ENCODE measurements at places on chromosomes 2 and 18.

DNA sequence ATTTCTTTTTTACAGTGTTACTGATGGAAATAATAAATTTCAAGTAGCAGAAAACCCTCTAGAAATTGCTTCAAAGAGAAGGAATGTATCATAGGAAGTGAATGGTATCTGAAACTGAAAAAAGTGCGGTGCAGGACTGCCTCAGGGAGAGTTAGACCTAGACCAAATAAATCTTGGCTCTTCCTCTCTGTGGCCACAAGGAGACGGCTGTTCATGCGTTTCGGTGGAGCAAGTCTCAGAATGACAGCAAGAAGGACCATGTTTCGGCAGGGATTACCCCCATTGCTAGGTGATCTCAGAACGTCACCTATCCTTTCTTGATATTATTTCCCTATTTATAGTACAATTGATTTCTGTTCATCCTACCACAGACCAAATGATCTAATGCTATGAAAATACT lies 522.3 kb downstream of the SOX11 start:
- no peak for DNase-seq

DNA sequence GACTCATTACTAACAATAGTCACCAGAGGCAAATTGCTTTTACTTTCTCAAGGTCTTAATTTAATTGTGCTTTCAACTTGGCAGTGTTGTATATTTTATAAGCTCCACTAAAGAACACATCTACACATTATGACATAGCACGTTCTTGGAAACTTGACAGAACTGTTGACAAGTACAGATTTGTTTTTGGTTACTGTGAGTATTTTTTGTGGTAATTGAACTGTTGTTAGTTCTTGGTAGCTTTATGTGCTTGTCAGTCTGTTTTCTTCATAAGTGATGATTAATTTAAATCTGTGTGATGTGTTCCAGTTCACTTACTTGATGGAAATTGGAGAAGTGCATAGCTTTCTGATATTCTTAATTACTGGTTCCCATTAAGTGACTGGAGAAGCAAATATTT lies 63.9 kb downstream of the COMMD1 start:
- no peak for DNase-seq

GRCh38 chr2:238899386-238899785 lies 51.5 kb downstream of the TWIST2 start:
- no peak for DNase-seq

GRCh38 chr2:165505514-165505913 lies 36.0 kb downstream of the CSRNP3 start:
- no peak for DNase-seq

GRCh38 chr18:44654573-44654972 lies 26.1 kb upstream of the SETBP1 start:
- no peak for DNase-seq

- no peak for DNase-seq
Observed at GRCh38 chr2:189153619-189154018, 25.9 kb downstream of the COL5A2 start.

DNA sequence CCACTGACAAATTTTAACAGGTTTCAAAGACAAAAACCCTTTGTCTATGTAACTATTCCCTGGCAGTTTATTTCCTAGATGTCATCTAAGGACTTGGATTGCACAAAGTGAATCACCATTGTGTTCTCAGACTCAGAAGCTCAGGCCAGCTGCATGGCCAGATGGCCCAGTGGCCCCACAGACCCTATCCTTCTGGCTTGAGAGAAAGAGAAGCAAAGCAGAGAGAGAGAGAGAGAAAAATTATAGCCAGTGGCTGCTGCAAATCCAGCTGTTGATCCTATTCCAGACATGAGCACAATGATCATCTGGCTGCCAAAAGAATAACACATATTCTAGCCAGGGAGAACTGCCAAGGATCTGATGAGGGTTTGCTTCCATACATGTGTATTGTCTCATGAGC lies 25.8 kb downstream of the CTLA4 start:
- no peak for DNase-seq

GRCh38 chr2:10344105-10345066 lies 41.7 kb downstream of the HPCAL1 start:
- no peak for DNase-seq

DNA sequence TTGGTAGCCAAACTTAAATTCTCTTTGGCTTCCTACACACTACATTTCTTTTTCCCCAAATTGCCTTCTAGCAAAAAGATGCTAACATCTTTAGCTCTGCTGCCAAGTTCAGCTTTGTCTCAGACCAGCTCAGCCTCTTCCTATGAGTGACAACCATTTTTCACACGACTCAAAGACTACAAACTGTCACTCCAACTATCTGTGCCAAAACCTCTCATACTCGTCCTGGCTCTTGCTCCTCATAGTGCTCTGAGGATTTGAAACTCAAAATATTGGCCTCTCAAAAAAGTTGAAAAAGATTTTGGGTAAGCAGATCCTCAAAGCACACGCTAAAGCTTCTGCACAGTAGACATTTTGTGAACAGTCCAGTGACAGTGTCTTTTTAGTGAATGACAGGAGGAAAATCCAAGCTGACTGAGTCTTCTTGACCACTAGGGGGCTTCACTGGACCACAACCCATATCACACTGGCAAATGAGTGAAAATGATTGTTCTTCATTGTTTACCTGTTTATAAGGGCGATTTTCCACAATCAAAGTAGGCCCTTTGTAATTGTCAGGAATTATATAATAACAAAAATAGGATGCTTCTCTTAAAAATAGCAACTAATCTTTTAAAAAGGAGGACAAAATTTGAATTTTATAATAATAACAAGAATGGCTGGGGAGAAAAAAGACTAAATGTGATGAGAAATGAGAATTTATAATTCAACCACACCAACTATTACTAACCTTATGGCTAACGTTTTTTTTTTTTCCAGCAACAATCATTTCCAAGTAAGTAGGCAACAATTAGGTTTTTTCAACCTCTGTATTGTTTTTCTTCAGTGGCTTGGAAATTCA lies 85.5 kb upstream of the PGAP1 start:
- DNase-seq: peak; percentile 38

DNA sequence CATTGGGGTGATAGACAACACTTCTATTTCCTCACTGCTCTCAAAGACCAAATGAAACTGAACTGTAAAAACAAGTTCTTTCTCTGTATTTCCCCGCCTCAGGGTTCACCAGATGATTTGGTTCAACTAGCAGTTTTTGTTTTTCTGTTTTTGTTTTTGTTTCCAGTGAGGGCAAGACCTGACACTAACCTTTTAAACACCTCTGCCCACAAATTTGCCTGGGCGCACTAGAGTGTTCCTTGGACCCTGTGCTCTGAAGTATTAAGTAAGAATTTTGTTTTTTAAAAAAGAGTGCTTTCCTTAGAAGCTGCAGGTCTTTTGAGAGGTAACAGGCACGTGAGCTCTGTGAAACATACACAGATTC lies 92.9 kb downstream of the DYSF start:
- DNase-seq: no peak

DNA sequence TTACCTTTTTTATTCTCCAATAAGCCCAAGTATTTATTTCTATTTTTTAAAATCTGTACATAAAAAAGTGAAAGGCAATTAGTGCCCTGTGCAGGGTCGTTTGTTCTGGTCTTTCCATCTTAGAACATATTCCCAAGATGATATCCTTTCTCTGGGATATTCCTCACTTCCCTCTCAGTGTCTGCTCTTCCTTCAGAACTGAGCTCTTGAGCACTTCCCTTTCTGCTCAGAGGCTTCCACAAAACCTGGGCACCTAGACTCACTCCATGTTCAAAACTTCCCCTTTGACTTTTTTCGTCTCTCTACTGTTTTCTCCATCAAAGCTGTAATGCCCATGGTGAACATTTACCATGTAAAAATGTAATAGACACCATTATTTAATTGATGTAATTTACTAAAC lies 296.5 kb upstream of the TCF4 start:
- DNase-seq: no peak

DNA sequence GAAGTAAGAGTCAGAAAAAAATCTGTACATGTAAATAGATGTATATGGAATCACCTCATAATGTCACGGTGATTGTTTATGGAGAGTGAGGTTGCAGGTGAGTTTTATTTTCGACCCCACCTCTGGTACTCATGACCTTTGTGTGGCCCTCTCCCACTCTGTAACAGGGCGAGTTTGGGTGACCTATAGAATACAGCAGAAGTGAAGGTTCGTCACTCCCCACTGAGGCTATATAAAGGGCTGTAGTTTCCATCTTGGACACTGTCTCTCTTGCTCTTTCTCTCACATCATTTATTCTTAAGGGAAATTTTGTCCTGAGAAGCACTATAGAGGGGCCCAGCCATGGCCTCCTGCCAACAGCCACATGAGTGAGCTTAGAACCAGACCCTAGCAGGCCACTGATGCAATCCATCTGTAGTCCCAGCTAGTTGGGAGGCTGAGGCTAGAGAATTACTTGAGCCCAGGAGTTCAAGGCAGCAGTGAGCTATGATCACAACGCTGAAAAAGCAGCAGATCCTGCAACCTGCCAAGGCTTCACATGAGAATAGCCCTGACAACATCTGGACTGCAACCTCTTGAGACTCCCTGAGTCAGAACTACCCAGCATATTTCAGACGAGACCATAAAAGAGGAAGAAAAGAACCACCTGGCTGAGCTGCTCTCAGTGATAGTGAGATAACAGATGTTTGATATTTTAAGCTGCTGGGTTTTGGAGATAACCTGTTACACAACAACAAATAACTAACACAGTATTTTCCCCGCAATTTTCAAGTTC lies 74.3 kb upstream of the SLC1A4 start:
- no peak for DNase-seq

GRCh38 chr2:83282841-83283240 lies 1176.2 kb downstream of the SUCLG1 start:
- no peak for DNase-seq

DNA sequence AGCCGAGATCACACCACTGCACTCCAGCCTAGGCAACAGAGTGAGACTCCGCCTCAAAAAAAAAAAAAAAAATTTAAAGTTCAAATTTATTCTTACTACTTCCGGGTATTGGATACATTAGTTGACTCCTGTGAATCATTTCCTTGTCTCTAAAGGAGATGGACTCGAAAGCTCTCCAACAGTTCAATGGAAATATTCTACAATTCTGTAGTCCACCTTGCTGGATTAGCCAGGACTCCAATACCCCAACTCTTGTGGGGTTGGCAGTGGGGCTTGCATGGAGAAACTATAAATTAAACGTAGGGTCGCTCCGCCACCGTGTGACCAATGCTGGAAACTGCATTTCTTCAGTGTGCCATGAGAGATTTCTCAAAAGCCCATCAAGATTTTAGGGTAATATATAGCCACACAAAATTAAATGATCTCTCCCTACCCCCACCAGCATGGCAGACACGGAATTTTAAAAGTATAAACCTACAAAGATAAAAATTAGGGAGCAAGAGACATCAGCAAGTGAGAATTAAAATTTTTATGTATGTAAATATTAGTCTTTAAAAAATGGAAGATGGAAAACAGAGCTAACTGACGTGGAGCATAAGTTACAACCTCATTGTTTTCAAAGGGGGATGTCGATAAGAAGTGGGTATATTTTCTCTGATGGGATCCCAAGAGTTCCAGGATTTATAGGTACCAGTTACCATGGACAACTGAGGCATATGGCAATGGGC lies 27.8 kb upstream of the GAREM2 start:
- peak; percentile 56 for DNase-seq

- no peak for DNase-seq
Observed at GRCh38 chr2:117763804-117764203, 50.7 kb upstream of the DDX18 start.

DNA sequence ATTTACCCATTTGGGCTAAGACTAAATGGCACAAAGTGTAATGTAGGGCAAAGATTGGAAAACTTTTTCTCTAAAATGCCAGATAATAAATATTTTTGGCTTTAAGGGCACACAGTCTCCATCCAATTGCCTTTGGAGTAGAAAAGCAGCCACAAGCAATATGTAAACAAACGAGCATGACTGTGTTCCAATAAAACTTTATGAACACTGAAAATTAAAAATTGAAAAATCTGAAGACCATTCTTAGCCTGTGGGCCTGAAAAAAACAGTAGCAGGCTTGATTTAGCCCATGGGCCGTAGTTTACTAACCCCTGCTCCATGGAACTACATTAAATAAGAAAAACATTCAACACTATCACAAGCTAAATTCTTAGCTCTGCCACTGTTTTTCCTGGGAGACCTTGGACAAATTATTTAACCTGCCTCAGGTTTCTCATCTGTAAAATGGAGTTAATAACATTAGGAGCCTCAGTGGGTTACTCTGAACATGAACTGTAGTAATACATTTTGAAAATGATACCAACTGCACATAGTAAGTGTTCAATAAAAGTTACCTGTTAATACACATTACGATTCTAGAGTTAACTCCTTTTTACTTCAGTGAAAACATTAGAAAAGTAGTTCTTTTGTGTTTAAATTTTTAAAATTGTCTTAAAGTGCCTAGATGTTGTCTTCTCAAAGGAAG lies 1.3 kb downstream of the IFIH1 start:
- DNase-seq: no peak

- DNase-seq: no peak
Observed at GRCh38 chr18:11657554-11657953, 31.5 kb upstream of the GNAL start.

- no peak for DNase-seq
Observed at GRCh38 chr2:226862623-226863022, 26.8 kb downstream of the RHBDD1 start.

DNA sequence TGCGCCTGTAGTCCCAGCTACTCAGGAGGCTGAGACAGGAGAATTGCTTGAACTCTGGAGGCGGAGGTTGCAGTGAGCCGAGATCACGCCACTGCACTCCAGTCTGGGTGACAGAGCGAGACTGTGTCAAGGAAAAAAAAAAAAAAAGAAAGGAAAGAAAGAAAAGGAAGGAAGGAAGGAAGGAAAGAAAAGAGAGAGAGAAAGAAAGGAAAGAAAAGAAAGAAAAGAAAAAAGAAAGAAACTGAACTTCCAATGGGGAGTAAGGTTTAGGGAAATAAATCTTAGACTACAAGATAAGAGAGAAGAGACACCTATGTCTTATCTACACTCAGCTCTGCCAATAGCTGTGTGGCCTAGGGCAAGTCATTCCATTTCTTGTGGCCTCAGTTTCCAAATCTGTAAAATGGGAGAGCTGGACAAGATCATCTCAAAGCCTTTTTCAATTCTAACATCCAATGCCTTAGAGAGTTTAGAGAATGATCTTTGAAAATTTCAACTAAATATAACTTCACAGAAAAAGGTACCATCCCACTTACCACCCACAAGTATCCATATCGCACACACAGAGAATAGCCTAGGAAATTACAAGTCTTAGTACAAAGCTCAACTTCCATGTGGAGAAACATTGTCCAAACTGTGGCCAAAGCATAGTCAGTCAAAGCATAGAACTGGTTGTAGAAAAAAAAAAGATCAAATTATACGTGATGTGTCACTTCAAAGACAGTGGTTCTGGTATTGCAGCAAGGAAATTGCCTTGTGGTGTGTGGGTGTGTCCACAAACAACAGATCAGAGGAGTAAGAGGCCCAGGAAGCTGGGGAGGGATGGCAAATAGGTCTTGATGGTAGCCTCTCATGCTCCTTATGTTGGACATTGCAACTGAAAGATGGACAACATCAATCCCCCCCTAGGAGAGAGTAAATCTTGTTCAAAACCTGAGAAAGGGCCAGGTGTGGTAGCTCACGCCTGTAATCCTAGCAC lies 42.4 kb downstream of the SLC14A2 start:
- DNase-seq: peak; percentile 57
